ENCODE measurements at places on chromosomes 4 and X.

DNA sequence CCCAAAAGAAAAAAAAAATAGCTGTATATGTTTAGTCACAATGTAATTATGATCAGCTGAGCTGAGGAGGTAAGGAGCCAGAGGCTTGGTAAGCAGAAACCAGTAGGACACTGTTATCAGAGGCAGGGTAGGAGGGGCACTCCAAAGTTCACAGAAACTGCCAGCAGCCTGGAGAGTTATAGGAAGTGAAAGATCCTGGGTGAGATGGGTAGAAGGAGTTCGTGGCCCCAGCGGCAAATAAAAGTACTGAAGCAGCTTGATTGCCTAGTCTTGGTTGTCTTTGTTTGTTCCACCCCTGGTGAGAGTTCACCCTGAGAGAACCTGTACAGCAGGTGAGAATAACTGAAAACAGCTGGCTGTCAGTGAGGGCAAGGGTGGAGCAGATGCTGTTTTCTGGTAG is 340.8 kb downstream of the ADGRL3 start:
- no peak for DNase-seq

DNA sequence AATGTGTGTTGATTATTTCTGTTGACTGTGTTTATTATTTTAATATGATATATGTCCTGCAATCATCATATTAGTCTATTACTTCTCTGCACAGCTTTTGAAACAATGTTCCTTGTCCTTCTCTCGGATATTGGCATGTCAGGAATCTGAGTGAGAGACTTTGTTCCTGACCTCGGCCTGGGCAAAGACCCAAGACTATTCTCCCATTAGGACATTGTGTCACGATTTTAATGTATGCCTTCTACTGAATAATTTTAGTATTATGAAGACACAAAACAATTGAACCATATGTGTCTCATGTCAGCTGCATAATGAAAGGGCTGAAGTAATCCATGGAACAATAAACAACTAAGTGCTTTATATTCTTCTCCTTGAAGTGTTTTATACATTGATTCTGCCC is 580.8 kb upstream of the TENM3 start:
- DNase-seq, result peak; percentile 96

- DNase-seq, result no peak
These were observed 2.6 kb downstream of the TSR2 start for GRCh38 chrX:54442790-54443189.

GRCh38 chr4:189600718-189601435 is 339.8 kb upstream of the FRG1 start:
- no peak for DNase-seq

DNA sequence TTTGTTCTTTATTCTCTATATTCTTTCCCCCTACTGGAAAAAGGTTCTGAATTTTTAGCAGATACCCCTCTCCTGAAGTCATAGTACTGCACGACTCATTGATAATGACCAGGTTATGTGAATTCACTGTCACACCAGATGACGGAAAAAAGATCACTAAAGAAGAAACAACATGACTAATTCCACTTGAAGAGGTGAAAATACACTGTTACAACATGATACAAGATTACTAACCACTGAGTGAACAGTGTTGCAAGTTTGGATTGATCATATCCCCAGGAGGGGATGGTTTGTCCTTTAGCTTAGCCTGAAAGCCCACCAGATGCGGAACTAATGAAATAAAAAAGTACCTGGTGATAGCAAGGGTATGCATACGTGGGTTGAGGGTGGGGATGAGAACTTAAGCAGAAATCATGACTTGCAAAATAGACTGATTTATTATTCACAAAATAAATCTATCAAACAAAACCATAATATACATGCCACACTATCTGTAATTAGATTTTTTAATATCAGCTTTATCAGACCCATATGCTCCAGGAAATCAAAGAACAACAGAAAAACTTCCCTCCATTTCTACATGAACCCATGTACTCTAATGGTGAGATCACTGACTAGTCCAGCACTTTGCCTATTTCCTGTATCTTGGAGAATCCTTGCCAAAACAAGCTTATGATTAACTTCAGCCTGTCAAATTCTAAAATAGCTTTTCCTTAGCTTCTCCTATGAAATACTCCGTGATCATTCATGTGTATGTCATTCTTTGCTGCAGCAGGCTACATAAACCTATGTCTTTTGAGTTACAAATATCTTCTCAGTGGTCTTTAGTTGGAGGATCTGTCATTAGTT is 257.4 kb upstream of the AGA start:
- DNase-seq, result no peak

DNA sequence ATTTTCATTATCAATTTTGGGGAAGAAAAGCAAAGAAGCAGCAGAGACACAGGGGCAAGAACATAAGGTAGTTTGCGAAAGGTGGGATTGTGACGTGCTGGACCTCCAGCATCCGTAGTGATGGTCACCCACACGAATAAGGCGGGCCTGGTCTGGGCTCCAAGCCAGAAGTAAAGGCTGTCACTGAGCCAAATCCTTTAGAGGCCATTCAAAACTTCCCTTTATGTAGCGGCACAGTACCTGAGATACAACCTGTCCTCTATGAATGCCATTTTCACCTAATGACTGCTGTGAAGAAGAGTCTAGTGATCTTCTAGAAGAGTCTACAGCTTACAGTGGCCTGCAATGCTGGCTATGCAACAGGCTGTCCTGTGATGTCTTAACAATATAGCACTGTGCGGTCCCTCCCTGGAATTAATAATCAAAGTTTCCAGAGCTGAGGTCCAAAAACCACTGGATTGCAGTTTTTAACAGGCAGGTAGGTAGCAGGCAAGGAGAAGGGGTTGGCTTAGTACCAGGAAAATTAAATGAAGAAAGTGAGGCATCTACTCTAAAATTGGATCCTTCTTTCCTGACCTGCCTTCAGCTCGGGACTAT is 56.2 kb downstream of the TRIML1 start:
- no peak for DNase-seq

DNA sequence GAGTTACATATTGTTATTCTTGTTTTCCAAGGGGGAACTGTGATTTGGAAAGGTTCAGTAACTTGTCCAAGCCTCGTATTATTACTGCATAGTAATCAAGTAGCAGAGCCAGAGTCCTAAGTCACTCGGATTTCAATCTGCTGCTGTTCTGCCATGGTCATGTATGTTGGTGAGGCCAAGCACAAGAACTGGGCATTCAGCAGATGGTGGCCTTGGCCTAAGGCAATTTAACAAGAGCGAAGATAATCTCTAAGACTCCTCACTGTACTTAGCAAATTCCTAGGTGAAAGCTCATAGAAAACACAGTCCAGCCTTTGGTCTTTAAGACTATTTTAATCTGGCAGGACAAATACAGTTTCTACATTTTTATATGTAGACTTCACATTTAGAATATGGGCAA is 64.8 kb downstream of the NDST3 start:
- peak; percentile 71 for DNase-seq

DNA sequence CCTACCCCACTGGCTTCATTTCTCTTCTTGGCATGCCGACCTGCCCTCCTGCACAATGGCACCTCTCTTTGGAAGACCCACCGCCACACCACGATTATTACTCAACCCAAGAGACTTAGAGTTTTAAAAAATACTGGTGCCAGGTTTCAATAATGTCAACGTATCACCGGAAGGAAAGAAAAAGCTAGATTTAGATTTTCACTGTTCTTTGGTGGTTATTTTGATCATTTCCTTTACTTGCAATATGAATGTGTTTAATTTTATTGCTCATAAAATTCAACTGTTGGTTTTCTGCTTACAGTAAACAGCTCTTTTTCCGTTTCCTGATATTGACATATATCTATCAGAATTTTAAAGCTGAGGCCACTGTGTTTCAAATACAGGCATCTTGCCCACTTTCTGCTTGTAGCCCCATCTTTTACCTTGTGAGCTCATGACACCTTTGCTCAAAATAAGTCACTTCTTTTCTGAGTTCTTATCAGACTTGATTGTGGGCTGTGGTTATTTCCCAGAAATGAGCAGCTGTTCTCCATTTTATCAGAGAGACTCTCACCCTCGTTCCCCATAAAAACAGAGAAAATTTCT is 439.1 kb downstream of the INPP4B start:
- DNase-seq, result no peak

GRCh38 chrX:153877571-153878261 is 8.3 kb downstream of the L1CAM start:
- no peak for DNase-seq

DNA sequence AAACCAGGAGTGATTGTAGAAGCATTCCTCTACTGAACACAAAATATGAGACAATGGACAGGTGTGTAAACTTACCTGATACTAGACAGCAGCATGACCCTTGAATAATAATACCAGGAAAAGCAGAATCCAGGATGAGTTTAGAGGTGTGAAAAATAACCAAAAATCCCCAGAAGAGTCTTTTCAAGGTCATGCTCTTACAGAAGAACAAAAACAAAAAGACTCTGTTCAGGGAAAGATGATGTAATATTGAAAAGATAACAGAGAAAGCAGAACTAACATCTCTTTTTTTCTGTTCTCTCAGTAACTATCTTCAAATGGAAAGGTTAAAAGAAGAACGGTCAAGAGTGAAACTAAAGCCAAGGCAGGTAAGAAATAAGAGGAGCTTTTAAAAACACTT is 14.0 kb upstream of the ARHGAP10 start:
- DNase-seq, result no peak

GRCh38 chr4:150079081-150079581 is 886 bp downstream of the DCLK2 start:
- DNase-seq, result peak; percentile 42

GRCh38 chrX:68714856-68715255 is 67.4 kb downstream of the STARD8 start:
- DNase-seq, result no peak

GRCh38 chr4:110032603-110033002 is 119.9 kb downstream of the EGF start:
- no peak for DNase-seq

DNA sequence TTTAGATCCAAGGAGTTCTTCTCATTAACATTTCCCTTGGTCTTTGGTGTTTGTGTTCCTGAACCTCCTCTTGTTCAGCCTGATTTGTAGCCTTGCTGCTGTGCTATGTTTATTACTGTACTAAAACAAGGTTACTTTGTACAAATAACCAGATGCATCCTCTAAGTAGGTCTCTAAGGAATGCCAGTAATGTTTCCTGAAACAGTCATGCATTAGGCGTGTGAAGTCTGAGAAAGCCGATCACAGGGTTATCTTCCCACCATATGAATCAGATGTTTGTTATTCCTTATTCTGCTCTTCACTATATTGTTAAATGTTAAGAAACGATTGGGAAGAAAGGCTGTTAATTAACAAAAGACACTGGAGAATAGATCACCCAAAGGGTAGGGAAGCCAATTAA is 66.9 kb downstream of the GALNTL6 start:
- DNase-seq, result peak; percentile 99

DNA sequence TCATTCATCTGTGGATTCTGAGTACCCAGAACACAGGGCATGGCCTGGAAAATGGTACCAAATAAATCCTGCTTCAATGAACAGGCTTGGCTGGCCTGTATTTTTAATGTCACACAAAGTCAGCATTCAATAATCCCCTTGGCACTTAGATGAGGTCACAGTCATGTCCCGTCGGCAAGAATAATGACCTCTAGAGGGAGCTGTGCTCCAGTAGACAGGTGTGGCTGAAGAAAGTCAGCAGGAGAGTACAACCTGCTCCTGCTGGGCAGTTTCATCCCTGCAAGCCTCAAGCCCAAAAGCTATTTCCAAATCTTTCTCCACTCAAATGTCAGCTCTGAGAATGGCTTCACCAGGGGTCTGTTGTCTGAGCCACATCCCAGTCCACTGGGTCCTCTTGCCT is 404.0 kb upstream of the F9 start:
- no peak for DNase-seq

DNA sequence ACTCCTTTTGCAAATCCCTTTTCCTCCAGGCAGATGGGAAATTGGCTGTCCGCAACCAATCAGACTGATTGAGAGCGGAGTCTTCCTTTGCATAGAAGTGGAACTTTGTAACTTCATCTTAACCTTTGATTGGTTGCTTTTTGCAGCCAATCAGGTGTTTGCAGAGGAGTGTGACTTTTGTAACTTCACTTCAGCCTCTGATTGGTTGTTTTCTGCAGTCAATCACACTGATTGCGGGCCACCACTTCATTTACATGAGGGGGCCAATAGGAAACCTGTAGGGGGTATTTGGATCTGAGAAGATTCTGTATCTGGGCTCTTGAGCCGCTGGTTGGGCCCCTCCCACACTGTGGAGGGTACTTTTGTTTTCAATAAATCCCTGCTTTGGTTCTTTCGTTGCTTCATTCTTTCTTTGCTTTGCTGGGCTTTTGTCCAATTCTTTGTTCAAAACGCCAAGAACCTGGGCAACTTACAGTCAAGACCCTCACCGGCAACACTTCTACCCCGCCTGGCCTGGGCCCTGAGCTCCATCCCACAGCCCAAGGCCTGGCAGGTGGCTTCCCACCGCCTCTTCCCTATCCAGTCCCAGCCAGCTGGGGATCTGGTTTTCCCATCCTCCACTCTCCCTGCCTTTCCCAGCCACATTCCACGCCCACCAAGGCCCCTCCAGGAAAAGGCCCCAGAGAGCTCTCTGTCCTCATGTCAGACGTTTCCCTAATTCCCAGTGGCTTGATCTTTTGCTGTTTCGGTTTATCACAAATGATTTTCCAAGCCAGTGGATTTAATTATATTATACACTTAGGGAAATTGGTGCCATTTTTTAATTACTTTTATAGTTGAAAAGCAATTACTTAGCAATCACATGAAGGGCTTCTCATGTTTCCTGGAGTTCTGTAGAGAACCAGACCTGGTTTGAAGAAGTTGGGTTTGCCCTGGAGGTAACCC is 110.2 kb upstream of the STX18 start:
- DNase-seq, result no peak

DNA sequence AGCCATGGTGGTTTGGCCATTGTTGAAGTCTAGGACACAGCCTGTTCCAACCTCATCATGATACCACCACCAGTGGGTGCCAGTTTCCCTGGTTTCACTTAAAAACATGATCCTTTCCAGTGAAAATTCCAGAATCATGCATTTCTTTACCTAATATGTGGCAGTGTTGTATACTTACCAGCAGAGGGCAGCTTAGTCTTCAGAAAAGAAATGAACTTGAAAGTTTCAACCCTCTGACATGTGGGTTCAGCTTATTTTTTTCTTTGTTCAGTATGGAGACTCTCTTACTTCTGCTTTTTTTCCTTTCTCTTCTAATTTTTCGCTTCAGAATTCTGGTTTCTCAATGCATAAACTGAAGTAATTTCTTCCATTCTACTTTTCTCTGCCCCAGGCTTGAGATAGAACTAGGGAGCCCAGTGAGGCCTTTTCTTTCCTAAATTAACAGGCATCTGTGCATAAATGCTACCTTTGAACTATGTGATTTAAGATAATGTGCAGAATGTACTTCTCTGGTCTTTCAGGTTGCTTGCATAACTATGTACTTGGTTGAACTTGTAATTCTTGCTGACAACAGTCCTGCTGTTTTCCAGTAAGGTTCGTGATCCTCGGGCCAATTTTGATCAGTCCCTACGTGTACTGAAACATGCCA is 10.7 kb downstream of the LIAS start:
- peak; percentile 83 for DNase-seq

DNA sequence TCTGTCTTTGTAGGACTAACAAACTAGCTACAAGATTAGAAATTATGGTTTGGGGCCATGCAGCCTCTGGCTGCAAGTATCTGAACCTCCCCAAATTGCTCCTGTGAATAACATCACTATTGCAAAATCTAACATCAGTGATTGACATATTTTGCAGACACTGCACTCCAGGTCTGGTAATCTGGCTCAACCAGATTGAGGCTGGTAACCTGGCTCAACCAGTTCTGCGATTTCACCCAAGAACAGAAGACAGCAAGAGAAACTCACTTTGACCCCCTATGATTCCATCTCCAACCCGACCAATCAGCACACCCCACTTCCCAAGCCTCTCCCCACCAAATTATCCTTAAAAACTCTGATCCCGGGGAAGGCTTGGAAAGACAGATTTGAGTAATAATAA is 20.9 kb downstream of the SPIN3 start:
- no peak for DNase-seq

- no peak for DNase-seq
These were observed 113.0 kb upstream of the TLR3 start for GRCh38 chr4:185955826-185956543.

Measured in foreskin melanocyte (primary cell).